Right cardiac atrium (tissue), 5 donors: ENCODE measurements at places on chromosomes 2 and 18. TPM values are rescaled to one million over a fixed set of nuclear protein-coding genes. Genes with fewer than 3 reads are reported as not detected.

DNA sequence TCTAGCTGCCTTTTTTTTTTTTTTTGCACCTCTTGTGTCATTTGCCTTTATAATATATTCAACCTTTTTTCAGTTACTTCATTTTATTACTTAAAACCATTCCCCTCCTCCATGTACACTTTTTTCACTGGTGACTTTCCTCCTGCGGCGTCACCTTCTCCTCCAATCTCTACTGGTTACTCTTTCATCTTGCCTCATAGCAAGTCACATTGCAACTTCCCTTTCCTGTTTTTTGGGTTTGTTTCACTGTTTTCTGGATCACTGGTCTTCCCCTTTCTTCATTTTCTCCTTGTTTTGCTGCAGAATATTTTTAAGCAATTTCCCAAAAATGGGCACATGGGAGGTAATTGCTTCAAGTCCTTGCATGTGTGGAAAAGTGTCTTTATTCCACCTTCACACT, 37.7 kb upstream of the GPR155 start:
- no peak for DNase-seq

DNA sequence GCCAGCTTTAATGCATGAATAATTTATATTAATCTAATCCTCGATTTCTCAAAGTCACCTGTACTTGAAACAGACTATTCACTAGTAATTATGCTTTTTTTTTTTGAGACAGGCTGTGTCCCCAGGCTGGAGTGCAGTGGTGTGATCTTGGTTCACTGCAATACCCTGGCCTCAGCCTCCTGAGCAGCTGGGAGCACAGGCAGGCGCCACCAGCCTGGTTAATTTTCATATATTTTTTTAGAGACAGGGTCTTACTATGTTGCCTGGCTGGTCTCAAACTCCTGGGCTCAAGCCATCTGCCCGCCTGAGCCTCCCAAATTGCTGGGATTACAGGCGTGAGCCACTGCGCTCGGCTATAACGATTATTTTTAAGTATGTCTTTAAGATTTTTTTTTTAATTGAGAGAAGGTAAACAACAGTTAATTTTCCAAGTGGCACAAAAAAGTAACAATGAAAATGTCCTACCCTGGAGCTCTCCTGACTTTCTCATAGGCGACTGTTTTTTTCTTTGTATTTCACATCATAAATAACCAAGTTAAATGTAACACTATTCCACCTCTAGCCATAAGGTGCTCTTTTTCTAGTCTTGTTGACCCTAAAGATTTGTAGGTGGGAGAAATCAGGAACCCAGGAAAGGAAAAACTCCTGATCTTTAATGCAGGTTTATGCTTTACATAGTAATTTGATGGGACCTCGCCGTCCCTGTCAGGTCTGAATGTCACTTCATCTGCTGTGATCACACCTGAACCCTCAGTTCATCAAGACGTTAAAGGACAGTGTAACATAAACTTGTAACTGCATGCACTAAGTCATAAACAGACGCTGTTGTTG, 1.3 kb upstream of the ANKRD12 start:
- DNase-seq = no peak

- DNase-seq = no peak
These were observed 14.8 kb downstream of the TRABD2A start for GRCh38 chr2:84866122-84866521.

- DNase-seq = no peak
These were observed 41.5 kb downstream of the ANTXR1 start for GRCh38 chr2:69054431-69054830.

GRCh38 chr2:12774395-12774727, 57.6 kb downstream of the TRIB2 start:
- DNase-seq = no peak

DNA sequence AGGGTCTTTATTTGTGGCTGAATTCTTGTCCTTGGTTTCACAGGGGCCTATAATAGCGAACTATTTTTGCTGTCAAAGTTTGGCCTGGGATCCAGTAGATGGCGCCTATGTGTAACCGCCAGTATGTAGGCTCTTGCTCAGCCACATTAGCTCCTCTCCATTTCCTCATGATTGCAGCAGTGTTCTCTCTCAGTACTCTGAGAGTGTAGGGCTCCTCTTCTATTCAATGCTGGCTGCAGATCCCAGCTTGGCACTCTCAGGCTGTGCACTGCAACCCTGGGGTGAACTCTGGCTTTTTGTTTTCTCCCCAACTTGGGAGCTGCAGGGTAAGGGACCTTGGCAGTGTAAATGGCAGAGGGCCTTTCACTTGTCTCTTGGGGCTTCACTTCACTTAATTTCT, 344.6 kb upstream of the CHAC2 start:
- DNase-seq = no peak

GRCh38 chr2:12428324-12428723, 288.4 kb upstream of the TRIB2 start:
- DNase-seq = no peak

GRCh38 chr2:224869601-224870233, 153.6 kb upstream of the CCDC195 start:
- no peak for DNase-seq

DNA sequence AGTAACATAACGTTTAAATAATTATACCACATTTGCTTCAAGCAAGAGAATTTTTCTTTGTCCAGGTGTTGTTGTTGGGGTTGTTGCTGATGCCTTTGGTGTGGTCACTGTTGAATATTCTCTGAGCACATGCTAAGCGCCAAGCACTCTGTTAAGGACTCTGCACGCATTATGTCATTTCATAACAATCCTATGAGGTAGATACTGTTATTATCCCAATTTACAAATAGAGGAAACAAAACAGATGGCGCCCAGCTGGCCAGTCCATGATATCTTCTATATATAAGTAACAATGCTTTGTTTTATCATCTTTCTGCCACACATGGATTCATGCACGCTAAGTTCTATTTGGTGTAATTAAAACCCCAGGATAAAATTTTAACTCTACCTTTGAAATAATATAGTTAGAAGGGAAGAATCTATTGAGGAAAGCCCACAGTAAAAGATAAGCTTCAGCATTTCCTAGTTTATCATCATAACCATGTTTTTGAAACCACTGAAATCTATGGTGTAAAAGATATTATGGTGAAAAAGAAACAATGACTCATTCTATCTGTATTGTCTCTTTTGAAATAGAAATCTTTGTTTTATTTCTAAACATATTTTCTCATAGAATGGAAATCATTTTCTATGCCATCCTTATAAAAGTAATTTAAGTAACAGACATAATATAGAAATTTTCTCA, 199.7 kb downstream of the PID1 start:
- peak; percentile 20 for DNase-seq

DNA sequence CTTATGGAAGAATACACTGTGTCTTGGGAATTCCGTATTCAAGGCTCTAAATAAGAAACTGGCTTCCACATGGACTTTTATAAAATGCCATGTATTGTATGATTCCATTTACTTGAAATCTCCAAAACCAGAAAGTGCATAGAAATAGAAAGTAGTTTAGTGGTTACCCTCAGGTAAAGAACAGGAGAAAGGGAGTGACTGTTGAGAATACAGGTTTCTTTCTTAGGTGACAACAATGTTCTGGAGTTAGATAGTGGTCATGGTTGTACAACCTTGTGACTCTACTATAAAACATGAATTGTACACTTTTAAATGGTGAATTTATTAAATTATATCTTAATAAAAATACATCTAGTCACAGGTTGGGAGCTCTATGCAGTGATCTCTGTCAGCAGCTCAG, 481.8 kb downstream of the SPAG16 start:
- no peak for DNase-seq

DNA sequence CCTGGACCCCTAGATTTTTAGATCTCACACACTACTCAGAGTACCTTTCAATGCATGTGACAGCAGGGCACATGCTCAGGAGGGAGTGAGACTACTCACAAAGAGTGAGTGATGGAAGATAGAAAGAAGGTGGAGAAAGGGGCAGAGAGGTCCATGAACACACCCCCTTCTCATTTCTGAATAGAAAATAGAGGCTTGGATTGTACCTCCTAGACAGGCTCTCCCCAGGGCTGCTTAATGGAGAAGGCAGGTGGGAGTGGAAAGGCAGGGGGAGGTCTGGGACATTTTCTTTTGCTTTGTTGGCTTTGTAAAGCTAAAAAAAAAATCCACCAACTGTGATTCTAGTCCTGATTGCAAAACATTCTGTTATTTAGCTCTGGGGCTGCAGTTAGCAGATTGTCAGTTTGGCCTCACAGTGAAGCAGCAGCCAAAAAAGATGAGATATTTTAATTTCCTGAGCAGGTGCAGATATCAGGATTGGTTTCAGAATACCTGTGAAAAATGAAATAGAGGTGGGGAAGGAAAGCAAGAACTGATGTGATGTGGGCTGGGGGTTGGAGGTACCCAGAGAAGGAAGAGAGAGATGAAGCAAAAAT, 119.3 kb upstream of the GYPC start:
- no peak for DNase-seq

DNA sequence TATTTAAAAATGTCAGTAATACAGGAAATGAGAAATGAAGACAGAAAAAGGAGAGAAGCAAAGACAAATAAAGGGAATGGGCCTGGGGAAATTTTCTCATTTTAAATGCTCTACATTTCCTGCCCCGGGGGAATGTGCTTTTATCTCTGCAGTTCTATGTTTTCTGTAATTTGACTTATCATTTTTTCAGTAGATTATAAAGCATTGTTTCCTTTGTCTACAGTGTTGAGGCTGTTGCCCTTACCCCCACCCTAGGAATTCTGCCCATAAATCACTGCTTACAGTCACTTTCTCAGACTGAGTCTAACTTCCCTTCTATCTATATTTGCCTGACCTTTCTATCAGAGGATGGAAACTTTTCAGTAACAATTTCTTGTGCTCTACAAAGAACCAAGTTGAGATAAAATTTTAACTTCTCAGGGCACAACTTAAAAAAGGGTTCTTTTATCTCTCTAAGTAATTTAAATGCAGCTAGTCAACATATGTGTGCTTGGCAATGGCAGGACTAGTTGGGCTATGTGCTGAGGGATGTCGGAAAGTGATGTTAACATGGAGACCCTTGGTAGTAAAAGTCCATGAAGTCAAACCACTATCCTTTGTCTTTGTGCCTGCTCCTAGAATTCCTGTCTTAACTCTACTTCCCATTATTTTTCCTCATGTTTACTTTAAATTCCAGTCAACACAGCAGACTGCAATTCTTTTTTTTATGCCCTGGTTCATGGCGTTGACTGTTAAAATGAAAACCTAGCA, 146.5 kb upstream of the MMADHC start:
- no peak for DNase-seq

GRCh38 chr2:109448946-109449788, 164.6 kb downstream of the SEPTIN10 start:
- DNase-seq = peak; percentile 75

DNA sequence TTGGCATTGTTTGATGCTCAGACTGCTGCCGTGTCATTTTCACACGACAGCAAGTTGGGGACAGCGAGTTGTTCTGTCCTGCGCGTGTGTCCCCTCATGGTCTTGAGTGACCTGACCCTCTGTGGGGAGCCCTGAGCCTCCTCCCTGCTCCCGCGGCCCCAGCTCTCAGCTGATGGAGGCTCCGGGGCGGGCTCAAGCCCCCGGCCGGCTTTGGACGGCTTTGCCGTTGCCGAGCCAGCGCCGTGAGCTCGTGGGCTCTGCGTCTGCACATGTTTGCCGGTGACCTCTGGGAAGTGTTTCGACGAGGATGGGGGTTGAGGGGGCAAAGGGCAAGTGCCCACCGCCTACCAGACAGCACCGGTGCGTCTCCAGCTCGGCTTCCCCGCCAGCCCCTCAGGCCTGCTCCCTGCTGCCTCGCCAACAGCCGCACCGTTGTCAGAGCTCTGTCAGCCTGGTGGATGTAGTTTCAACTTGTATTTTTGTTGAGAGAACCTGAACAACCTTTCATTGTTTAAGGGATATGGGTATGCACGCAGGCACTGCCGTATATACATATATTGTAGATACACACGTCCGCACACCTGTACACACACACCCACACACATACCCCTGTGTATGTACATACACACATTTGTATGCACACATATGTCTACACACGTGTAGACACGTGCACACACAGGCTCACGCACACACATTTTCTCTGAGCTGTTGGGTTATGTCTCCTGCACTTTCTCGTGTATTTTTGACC, 13.7 kb downstream of the PDCD1 start:
- no peak for DNase-seq

DNA sequence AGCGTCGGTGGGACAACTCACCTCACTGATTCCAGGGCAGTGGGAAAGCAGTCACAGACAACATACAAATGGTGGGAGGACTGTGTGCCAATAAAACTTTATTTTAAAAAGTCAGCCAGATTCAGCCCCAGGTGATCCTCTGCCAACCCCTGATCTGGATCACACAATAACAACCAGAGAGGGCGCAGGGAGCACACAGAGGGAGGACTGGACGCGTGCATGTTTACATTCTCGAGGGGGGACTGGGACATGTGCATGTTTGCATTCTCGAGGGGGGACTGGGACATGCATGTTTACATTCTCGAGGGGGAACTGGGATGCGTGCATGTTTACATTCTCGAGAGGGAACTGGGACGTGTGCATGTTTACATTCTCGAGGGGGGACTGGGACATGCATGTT, 209.5 kb downstream of the NDUFA10 start:
- no peak for DNase-seq

GRCh38 chr2:32558492-32558891, 69.4 kb upstream of the TTC27 start:
- no peak for DNase-seq

Gene LBX2
- total RNA-seq = 0.91 TPM

Gene CNDP1
- not detected for total RNA-seq

Gene GCG
- total RNA-seq = not detected

Gene ANKRD30BL
- not detected for total RNA-seq

Gene SERPINB2
- not detected for total RNA-seq

Gene UGGT1
- 25.0 TPM for total RNA-seq

Gene RGPD8
- total RNA-seq = 9.7 TPM

Gene DNAJC10
- 57.1 TPM for total RNA-seq
